ENCODE measurements at places on chromosomes 3 and 15. TPM values are rescaled to one million over a fixed set of nuclear protein-coding genes. Genes with fewer than 3 reads are reported as not detected.

GRCh38 chr15:88479169-88479568, 11.7 kb downstream of the MRPS11 start:
- DNase-seq: no peak

DNA sequence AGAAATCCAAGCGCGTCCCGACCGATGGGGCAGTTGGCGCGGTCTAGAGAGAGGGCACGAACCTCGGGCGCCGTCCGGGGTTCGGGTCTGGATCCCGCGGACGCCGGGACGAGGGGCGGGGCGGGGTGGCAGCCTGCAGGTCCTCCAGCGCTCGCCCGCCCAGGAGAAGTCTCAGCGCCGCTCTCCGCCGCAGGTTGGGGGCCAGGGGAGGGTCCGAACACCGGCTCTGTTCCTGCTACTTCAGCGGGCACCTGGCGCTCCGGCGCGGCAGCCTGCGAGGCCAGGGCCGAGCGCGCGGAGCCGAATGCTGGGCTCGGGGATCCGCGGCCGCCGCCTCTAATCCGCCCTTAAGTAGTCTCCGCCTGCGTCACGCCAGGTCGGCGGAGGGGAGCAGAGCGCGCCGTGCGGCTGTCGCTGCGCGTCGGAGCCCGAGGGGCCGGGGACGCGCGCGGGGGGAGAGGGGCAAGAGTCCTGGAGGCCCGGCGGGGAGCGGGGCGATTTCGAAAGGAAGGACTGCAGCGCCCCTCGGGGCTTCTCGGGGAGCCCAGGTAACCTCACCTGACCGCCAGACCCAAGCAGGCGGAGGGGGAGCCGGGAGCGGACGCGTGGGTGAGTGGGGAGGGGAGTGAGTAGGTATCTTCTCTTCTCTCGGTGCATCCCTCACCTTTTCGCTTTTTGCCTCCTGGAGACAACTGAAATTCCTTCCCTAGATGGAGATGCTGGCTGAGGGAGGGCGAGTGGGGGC, at the start of gene GJD2:
TSS of gene GJD2 (minus strand) at position 325 of the 745 bp plus-strand sequence. CDS start 510 bp downstream, outside the sequence.
- DNase-seq: no peak

- no peak for DNase-seq
Measured at GRCh38 chr3:146550070-146550615, 5.7 kb upstream of the PLSCR1 start.

- no peak for DNase-seq
Measured at GRCh38 chr15:101476756-101477155, 12.8 kb downstream of the PCSK6 start.

The TIGIT gene
- not detected for total RNA-seq

DNA sequence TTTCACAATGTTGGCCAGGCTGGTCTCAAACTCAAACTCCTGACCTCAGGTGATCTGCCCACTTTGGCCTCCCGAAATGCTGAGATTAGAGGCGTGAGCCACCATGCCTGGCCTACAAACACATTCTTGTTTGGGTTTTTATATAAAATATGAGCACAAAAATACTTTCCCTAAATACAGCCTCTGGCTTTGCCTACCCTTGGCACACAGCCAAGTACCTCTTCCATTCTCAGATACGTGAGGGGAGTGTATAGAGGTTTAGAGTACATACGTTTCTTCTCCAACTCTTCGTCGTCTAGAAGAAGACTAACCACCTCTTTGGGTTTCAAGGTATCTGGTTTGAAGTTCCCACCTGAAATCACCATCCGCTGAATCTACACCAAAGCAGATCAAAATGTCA, 33.5 kb downstream of the CHAC1 start:
- DNase-seq: no peak
